Stimulated activated CD4-positive, alpha-beta T cell treated with anti-CD3 and anti-CD28 coated beads, TNF-alpha, amount 100 ng/mL, for 1 hour (primary cell): ENCODE measurements at places on chromosomes 5 and 9.

GRCh38 chr9:36029202-36029601 lies 7.5 kb upstream of the RECK start:
- DNase-seq, result no peak

DNA sequence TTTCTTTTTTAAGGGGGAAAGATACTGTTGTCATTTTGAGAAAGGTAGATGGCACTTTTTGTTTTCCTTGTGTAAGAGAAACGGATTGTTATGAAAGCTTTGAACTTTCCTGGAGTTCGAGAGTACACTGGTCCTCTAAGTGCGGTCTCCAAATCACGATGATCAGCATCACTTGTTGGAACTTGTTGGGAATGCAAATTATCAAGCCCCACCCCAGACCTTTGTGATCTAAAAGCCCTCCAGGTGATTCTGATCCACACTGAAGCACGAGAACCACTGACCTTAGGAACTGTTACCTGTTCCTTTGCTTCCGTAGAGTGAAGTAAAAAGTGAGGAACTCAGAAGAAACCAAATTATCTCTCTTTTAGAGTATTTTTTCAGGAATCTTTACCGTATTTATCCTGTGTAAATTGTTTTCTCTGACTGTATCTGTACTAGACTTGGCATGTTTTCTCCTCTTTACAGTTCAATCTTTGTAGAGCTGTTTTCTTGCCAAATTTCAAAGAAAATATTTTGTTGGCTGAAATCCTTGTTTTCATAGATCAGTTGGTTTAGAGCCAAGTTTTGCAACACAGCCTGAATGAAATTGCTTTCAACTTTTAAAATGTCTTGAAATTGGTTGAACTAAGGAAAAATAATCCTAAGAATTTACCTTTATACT lies 4.0 kb downstream of the MAT2B start:
- no peak for DNase-seq

GRCh38 chr5:65961633-65962032 lies 35.3 kb downstream of the ERBIN start:
- DNase-seq, result no peak

GRCh38 chr9:14690948-14691730 lies 2.1 kb downstream of the ZDHHC21 start:
- no peak for DNase-seq

GRCh38 chr5:124920909-124921666 lies 174.6 kb upstream of the ZNF608 start:
- DNase-seq, result no peak

DNA sequence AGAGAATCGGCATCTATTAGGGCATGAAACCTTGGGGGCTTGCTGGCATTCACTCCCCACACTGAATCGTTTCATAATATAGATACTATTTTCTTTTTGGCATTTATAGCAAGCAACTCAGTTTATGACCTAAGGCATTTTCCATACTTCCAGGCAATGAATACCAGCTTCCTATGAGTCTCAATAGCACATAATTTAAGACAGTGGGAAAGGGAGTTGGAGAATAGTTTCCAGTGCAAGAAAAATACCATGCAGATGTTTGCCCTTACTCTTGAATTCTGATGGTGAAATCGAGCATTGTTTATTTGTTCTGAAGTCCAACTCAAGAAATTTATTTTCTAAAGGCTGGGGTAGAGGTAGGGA lies 175.8 kb upstream of the KLF9 start:
- DNase-seq, result no peak

GRCh38 chr9:68711281-68711680 lies 6.2 kb downstream of the PIP5K1B start:
- DNase-seq, result no peak

- no peak for DNase-seq
Measured at GRCh38 chr9:137476856-137477255, 17.7 kb upstream of the NSMF start.

DNA sequence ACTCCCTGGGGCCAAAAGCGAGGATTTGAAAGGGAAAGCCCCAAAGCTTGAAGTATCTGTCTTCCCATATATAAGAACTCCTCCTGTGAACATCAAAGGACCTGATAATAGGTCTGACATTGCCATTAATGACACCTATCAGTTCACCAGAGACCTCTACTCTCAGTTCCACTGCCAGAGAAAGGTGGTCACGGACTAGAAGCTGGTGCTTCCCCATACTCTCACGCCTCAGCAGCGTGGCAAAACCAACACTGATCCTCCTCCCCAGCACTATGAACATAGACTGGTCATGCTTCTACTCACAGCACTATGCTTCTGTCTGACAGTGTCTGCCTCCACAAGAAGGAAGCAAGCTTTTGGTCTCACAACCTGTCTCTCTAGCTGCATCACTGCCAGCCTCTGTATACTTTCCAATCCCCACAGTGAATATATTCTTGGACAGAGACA lies 37.9 kb downstream of the NRG2 start:
- no peak for DNase-seq

- DNase-seq, result no peak
Measured at GRCh38 chr5:72815580-72816283, 729 bp upstream of the TNPO1 start.

DNA sequence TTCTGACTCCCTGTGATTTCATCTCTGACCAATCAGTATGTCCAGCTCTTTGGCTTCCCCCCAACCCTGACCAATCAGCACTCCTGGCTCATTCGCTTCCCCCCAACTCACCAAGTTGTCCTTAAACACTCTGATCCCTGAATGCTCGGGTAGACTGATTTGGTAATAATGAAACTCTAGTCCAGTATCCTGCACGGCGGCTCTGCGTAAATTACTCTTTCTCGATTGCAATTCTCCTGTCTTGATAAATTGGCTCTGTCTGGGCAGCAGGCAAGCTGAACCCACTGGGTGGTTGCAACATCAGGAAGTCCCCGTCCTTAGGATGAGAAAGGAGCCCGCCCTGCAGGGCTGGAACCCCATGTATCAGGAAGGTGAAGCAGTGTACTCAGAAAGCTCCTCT lies 10.4 kb downstream of the FCN2 start:
- DNase-seq, result no peak

DNA sequence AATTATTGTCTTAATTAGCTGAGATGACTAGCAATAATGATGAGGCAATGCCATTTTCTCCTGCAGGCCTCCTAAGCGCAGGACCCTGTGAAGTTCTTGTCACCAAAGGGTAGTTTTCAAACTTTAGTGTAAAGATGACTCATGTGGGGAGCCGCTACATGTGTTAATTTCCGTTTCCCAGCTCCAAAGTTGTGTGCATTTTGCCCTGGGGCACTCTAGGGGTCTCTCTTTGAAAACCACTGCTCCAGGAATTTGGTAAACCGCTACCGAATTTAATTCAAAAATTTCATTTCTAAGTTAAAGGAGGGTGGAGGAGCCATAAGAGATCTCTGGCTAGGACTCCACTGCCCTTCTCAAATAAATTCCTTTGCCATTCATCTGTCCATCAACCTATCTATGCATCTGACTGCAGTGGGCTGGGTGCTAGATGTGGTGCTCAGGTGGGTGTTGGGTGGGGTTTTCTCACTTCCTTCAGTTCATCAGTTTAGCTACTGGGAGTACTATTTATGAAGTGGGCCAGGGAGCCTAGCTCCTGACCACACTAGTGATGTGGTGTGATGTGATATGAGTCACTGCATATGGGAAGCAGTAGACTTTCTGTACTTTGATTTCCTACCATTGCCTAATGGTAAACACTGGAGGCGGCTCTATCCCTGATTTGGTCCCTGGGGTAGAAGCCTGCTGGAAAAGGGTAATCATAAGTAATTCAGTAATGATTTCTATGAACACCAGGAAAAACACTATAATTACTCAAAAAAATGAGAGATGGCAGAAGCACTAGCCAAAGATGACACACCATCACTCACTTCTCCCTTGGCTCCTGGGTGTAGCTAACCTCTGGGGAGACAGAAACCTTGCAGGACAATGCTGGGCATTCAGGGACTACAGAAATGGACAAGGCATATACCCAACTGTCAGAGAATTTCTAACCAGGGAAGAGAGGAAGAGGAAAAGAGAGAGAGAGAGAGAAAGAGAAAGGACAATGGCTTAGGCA lies 4.0 kb upstream of the ZSWIM6 start:
- no peak for DNase-seq

DNA sequence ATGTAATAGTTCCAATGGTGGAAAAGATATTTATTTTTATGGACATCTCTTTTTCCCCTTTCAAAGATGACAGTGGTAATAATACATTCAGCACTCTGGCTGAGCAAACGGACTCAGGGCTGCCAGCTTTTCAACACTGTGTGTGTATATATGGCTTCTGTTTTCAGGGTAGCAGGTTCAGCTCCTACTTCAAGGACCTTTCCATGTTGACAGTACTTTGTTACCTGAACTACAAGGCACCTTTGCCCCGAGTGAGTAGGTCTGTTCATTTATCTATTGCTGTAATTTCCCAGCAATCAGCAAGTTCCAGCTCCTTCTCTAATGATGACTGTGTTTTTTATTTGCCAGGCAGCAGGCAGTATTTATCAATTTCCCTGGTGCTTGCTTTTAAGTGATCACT lies 387.4 kb upstream of the KIF2A start:
- no peak for DNase-seq

DNA sequence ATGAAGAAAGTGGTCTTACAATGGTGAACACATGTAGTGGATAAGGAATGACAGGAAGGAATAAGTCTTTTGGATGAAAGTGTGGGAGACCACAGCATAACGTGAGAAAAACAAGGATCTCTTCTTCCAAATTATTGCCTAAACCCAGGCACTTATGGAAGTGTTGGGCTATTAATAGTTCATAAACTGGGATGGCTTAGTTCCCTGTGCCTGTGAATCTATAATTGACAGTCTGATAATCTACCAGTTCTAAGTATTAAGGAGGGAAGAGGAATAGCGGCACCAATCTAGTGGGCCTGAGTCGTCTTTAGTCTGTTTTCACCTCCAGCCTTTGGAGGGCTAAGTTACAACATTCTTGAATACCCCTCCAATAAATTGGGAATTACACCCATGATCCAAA lies 39.2 kb upstream of the LRRTM2 start:
- no peak for DNase-seq

DNA sequence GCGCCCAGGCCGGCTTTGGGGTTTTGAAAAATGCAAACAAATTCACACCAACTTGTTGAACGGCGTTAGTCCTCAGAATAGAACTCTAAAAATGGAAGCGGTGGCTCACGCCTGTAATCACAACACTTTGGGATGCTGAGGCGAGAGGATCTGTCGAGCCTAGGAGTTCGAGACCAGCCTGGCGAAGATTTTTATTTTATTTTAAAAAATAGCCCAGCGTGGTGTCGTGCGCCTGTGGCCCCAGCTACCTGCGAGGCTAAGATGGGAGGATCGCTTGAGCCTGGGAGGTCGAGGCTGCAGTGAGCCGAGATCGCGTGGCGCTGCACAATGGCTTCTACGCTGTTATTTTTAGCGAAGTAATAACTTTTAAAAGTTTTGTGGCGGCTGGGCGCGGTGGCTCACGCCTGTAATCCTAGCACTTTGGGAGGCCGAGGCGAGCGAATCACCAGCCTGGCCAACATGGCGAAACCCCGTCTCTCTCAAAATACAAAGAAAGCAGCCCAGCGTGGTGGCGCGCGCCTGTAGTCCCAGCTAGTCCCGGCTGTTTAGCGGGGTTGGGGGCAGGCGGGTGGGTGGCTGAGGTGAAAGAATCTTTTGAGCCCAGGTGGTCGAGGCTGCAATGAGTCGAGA lies 694 bp upstream of the PLIN2 start:
- DNase-seq, result no peak

DNA sequence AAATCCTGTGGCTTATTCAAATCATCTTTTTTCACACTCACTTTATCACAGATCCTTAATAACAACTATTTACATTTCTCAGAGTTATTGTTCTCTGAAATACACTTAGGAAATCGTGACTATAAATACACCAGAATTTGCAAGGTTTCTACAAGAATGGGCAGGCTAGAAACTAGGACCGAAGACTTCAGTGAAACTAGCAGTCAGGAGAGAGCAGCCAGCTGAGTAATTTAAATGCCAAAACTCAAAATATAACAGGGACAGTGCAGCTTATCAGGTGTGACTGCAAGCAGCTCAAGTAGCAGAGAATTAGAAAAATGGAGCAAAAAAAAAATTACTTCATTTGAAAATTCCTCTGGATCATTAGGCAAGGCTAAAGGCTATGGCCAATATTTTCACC lies 719.3 kb upstream of the ZNF608 start:
- no peak for DNase-seq

DNA sequence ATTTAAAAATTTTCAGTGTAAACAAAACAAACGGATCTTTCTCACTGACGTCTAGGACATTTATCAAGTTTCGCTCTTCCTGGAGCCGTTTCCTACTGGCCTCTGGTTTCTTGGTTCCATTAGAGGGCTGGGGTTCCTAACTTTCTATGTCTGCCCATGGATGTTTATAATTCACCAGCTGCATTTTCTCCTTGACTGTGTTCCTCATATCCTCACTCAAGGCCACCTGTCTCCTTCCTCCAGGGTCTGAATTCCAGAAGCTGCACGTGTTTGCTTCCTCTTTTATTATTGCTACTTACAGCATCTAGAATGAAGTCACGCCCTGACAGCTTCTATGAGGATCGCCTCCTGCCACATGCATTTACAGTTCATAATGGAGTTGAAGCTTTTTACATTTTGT lies 74.1 kb upstream of the BASP1 start:
- DNase-seq, result no peak

GRCh38 chr5:115190388-115190787 lies 20.7 kb upstream of the TRIM36 start:
- no peak for DNase-seq

DNA sequence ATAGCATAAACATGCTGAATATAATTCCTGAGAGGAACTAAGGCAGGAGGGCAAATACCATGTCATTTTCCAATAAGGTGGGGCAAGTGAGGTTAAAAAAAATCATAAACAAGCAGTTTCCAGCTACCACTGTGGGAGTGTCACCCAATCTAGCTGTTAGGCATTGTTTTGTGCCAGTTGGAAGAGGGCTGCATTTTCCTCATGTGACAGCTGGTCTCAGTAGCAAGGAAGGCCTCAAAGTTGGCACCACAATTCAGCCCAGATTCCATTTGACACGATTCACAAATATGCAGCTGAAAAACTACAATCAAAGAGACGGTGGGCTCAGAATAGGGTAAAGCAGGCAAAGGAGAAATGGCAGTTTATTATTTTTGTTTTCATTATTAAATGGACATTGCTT lies 636.1 kb downstream of the KIF4B start:
- DNase-seq, result no peak

DNA sequence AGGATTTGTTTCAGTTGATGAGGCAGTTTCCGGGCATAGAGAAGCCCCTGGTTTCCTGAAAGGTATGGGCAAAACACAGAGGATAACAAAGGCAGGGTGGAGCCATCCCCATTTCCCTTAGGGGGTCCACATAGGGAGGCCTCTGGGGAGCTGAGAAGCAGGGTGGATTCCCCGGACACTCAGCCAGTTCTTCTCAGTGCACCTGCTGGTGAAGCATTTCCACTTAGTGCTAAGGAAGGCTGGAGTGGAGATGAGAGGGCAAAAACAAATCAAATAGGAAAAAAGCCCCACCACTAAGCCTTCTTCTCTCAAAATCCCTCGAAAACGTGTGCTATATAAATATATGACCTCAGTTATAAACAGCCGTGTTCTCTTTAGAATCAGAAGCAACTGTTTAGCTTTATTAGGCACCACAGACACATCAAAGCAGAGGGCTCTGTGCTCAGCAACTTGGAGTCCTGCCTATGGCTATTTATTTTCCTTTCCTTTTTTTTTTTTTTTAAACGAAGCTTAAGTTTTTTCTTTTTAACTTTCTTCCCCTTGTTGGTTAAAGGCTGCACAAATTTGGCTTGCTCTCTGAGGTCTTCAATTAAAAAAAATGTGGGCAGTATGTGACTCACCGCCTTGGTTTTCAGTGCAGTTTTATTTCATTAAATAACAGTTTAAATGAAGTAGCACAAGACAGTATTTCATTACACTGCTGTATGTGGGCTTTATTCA lies 67.7 kb downstream of the PRDM6 start:
- no peak for DNase-seq

- DNase-seq, result no peak
Measured at GRCh38 chr9:128138001-128138400, 10.5 kb upstream of the PTGES2 start.

GRCh38 chr5:93601071-93601801 lies 18.2 kb downstream of the NR2F1 start:
- DNase-seq, result no peak
